ENCODE measurements at places on chromosomes 6 and 20.

DNA sequence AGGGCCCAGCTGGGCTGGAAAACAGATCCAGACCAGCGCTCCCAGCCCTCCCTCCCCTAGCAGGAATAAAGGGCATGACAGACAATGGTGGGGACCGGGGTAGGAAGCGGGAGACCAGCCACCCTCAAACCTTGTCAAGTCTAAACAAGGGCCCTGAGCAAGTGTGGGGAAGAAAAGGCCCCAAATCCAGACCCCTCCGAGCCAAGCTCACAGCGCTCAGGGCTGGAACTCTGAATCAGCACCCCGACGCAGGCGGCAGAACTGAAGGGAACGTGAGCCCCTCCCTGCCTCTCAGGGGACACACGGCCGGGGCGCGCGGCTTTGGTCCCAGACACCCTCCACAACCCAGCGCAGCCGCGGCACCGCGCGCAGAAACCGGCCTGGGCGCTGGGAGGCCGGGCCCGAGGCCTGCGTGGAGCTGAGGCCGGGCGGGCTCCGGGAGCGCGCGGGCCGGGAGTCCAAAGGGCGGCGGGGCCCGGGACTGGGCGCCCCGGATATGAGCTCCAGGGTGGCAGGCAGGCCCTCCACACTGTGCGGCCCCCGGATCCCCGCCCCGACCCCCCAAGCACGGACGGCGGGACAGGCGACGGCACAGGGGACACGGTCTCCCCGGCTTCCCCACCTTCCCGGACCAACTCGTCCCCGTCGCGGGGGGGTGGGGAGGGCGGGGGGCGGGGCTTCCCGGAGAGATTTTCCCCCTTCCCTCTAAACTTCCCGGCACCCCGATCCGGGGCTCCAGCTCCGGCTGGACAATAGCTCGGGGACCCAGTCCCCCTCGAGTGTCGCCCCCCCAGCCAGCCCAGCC lies 641 bp downstream of the TEAD3 start:
- peak; percentile 31 for DNase-seq

DNA sequence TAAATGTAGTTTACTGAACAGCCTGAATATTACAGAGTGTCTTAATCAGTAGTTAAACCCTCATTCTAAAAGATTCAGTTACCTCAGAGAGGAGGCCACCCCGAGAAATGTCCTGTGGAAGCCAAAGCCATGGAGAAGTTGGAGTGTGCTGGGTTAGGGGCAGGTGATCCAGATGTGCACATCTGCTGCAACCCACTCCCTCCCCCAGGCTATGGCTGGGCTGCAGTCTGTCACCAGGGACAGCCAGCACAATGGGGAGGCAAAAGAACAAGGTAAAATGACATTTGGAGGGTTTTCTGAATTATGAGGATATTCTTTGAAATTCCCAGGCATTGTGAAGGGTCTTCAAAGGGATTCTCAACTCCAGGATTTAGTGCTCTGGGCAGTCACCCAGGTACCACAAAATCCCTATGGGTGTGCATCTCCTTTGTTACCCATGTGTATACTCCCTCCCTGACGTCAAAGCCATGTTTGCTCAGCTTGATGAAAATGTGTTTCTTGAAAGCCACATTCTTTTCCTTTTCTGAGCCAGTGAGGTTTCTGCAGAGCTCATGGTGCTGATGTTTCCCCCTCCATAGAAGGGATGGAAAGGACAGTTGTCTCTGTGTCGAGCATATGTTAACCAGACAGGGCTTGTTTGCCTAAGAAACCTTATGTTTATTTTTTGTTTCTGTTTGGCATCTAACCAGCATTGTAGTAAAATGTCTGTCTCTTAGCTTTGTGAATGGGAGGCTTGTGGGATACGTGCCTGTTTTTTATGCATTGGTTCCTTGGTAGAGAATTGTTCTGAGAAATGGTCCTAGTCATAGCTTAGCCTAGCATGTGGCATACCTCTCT lies 212.3 kb upstream of the TBX18 start:
- no peak for DNase-seq

GRCh38 chr6:47303342-47303741 lies 6.4 kb downstream of the TNFRSF21 start:
- DNase-seq = no peak

GRCh38 chr6:169604076-169604475 lies 97.8 kb downstream of the WDR27 start:
- no peak for DNase-seq

- no peak for DNase-seq
Measured at GRCh38 chr6:88449770-88450169, 283.6 kb upstream of the CNR1 start.

- no peak for DNase-seq
Measured at GRCh38 chr6:42514745-42515144, 49.1 kb upstream of the UBR2 start.

DNA sequence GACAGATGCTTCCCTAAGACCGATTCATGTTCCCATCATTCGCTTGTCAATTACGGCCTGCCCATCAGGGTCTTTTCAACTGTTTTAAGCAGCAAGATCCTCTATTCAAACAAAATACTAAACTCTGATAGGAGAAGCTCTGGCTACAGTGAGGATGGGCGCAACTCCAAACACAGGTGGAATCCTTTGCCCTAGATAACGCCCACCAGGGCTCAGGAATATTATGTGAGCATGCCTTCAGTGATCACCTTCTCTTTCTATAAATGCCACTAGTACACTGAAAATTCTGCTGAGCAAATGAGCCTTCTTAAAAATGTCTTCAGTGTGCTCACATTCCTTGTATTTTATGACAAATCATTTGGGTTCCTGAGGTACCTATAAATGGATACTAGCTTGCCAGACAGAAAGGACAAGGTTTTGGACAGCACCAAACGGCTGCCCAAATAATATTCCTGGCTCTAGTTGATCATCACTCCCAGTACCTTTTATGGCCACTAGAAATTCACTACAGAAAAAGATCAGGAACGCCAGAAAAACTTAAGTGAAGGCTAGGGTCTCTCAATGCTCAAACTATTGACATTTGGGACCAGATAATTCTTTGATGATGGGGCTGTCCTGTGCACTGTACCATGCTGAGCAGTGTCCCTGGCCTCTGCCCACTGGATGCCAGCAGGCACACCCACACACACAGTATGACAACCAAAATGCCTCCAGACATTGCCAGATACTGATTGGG lies 13.1 kb downstream of the ZNF217 start:
- DNase-seq = no peak

GRCh38 chr20:60484316-60484715 lies 526.1 kb downstream of the CDH26 start:
- DNase-seq = no peak

- DNase-seq = no peak
Measured at GRCh38 chr6:113461153-113461932, 395.8 kb upstream of the MARCKS start.

- DNase-seq = no peak
Measured at GRCh38 chr20:1844325-1845162, 50.7 kb upstream of the SIRPA start.

DNA sequence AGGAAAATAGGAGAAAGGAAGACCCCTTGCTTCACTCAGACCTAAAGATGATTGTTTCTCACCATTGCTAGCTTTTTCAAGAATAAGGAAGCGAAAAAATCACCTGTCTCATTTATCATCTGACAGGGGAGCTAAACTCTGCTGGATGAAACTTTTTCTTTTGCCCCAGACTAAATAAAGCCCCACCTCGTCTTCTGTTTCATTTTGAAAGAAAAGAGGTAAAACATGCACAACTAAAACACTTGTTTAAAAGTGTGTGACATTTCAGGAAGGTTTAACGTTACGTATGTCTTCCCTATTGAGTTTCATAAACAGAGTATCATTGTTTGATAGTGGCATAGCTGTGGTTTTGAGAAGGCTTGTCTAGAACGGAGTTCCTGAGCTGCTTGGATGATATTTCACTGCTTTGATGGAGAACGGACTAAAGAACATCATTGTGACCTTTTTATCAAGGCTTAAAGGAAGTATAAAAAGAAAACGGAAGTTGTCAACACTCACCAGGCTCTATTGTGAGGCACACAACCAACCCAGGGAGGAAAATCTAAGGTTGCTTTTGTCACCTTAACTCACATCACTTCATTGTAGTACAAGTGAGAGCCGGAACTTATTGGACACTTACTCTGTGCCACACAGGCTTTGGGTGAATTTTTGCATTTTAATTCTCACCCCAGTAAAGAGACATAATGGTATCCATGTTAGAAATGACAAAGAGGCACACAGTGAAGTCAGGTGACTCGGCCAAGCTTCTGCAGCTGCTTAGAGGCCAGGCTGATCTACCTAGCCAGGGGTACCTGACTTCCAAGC lies 29.5 kb downstream of the TSHZ2 start:
- DNase-seq = no peak

- no peak for DNase-seq
Measured at GRCh38 chr6:35804996-35805736, at the start of gene LHFPL5. Gene LHFPL5 (plus strand): TSS chr6:35805352. CDS start chr6:35805671, 319 bp downstream.

DNA sequence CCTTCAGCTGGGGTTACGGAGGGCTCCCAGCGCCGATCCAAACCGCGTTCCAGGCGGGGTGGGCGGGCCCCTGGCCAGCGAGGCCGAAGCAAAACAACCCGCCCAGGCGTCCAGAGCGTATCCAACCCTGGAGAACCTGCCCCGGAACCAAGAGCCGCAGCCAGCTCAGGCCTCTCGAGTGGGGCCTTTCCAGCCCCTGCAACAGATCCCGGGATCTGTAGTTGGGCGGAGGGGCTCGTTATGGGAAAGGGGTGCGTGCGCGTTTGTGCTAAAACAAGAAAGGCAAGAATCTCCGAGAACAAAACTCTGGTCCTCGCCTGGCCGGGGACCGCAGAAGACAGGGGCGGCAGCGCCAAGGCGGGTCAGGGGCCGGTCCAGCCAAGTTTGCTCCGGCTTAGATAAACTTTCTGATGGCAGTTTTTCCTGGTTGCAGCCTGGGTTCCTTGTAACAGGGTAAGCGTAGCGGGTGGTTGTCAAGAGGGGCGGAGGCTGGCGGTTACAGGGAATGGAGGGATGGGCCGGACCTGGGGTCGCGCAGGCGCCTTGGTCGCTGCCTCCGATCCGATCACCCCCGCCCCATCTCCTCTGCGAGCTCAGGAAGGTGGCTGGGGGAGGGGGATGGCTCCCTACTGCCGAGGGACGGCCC lies 448 bp upstream of the RIN2 start:
- DNase-seq = peak; percentile 95

DNA sequence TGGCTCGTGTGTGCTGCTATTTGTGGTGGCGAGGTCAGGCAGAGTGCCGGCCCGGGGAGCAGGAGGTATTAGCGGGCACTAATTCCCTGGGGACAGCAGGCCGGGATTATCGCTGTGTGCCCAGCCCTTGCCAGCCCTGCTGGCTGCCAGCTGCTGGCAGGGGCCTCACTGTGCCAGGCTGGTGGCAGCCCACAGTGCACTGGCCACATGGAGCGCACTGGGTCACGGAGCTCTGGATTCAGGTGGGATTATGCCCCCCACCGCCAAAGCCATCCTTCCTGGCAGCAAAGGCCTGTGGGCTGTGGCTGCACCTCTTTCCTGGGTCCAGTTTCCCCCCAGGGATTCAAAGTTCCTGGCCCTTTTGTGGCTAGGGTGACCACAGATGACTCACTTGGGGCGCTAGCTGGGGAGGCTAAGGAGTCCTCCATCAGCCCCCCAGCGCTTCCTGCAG lies 59.7 kb downstream of the YTHDF1 start:
- no peak for DNase-seq

- DNase-seq = no peak
Measured at GRCh38 chr20:22430154-22430745, 154.1 kb downstream of the FOXA2 start.

- no peak for DNase-seq
Measured at GRCh38 chr20:53748821-53749421, 155.3 kb upstream of the ZNF217 start.

DNA sequence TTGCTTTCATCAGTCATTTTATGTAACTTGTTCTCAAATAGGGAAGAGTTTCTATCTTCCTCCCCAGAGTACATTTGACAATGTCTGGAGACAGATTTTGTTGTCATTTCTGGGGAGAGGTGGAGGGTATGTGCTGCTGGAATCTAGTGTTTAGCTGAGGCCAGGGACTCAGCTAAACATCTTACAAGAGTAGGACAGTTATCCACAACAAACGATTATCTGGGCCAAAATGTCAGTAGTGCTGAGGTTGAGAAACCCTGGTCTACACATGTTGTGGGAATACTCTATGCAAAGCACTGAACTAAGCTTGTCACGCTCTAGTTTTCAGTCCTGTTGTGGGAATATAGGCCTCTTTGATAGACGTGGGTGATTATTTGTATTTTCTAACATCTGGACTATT lies 171.4 kb downstream of the CD109 start:
- DNase-seq = no peak

DNA sequence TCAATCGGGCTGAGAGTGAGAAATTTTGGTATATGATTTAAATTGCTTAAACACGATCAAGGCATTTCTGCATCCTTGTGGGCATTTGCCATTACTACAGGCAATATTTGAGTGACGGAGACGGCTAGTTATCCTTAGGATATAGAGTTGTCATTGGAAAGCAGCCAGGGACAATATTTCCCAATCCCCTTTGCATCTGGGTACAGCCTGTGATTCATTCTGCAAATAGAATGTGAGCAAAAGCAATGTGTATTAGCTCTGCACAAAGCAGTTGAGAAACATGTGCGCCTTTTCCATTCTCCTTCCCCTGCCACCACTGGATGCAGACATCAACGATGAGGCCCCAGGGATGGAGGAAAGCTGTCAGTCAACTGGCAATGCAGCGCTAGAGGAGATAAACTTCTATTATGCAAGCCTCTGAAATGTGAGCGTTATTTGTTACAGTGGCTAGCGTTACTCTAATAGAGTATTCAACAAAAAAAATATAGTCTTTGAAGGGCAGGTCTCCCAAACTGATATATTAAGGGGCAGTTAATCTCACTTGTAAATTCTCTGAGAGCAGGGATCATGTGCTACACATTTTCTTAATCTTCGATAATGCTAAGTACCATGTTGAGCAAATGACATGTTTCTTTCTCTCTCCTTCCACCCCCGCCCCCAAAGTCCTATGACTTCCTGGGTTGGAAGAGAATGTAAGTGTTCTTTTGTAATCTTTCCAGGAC lies 37.1 kb upstream of the NCOA3 start:
- peak; percentile 35 for DNase-seq

Data from SW 1271 (cell line).